ENCODE measurements at places on chromosomes 3 and 15.

DNA sequence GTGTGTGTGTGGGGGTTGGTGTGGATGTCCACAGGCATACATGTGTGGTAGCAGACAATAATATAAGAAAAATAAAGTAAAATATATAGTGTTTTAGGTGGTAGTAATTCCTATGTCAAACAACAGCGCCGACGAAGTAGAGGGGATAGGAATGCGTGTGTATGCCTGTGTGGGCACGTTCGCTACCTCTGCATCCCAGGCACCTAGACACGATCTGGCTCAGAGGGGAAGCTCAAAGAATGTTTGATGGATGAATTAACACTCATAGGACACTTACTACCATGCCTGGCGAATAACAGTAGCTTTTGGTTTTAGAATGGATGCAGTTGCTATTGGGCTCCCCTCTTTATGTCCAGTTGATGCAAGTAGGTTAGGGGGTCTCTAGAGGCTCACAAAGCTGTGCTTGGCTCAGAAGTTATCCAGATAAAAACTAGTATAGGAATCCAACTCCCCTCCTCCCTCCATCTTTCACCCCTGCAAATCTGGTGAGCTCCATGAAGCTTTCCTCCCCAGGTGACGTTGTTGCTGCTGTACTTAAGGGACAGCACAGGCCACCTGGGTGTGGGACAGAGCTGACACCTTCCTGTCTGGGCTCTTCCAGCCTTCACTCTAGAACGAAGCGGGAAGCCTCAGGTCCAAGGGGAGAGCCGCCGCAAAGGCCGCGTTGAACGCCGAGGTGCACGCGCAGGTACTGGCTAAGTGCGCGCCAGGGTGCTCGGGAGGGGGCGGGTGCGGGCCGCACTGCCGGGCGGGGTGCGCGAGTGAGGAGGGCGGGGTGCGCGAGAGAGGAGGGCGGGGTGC, 192.6 kb upstream of the LYSMD4 start:
- no peak for DNase-seq

DNA sequence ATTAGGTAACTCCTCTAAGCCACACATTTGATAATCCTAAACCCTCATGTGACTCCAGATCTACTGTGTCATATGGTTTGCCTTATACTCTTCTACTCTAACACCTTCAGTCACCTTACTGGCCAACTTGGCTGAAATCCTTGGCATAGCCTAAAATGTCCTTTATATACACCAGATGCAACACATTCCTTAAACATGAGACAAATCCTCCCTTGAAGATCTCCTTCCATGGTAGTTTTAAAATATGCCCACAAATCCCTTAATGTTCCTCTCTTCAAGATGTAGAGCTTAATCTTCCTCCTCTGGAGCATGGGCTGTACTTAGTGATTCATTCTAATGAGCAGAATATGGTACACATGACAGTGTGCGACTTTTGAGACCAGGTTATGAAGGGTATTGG, 238.9 kb downstream of the SUCLG2 start:
- no peak for DNase-seq

DNA sequence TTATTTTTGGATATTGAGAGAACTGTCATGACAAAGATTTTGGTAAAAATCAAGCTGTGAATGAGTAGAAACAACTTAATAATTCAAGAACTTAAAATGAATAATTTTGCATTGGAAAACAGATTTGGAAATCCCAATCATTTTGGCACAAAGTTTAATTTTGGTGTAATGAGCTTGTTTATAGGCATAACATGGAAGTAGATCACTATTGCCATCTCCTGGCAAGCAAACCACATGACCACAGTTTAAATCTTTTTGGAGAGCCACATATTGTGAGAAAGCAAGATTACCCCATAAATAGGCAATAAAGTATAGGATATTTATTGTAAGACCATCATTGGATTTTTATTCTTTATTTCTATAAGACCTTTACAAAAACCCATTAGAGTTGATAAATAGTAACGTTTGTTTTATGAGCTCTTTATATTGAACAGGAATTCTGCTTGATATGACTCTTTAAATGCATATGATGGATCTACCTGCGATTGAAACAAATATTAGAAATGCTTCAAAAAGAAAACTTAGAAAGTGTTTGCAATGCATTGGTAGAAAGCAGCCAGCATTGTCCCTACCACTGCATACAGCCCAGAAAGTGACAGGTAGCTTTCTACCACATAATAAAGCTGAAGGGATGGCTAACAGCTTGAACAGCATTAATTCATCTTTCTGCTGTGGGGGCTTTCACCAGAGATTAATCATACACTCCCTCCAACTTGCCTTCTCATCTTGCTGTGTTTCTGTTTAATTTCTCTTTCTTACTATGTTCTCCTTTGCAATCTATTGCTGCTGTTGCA, 766.8 kb downstream of the TBL1XR1 start:
- DNase-seq: peak; percentile 51

DNA sequence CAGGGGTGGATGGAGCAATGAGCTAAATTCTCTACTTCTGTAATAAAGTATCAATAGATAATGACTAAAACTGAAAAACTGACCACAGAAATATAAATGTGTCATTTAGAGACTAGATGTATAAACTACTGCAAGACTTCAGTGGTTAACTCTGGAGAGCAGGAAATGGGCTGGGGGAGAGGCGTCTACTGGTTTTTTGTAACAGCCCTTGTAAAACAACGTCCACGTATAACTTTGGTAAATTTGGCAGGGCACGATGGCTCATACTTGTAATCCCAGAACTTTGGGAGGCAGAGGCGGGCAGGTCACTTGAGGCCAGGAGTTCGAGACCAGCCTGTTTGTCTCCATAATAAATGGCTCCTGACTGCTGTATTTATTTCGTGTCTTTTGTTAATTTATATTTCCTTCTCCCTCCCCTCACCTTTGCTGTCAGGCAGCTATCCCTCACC, 12.5 kb downstream of the RAB27A start:
- no peak for DNase-seq

- no peak for DNase-seq
Observed at GRCh38 chr15:89489376-89489775, 7.0 kb downstream of the RHCG start.

GRCh38 chr3:51940648-51941462, 849 bp downstream of the RRP9 start:
- DNase-seq: no peak
